ENCODE measurements at places on chromosomes 5 and 9. TPM values are rescaled to one million over a fixed set of nuclear protein-coding genes. Genes with fewer than 3 reads are reported as not detected.

- DNase-seq, result no peak
Measured at GRCh38 chr5:61860978-61861377, 445.0 kb upstream of the KIF2A start.

GRCh38 chr5:44331471-44332050 is 57.7 kb downstream of the FGF10 start:
- peak; percentile 70 for DNase-seq

DNA sequence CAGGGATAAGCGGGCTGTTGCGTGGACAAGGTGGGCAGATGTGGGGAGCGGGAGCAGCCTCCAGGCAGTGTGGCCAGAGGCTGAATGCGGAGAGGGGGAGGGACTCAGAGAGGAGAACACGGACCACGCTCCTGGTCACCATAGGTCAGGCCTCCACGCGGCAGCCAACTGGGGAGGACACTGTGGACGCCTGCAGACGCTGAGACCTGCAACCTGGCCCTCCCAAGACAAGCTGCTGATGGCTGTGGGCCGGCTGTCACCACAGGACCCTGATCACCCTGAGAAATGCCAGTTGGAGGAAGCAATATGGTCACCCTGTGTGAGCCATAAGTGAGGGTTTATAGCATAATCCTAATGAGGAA is 16.8 kb downstream of the LPCAT1 start:
- no peak for DNase-seq

- no peak for DNase-seq
Measured at GRCh38 chr5:39121922-39122321, 47.7 kb upstream of the RICTOR start.

GRCh38 chr5:175275748-175276147 is 168.2 kb downstream of the DRD1 start:
- DNase-seq, result no peak

CDO1 gene
- total RNA-seq, result 26.8 TPM

- DNase-seq, result peak; percentile 87
Measured at GRCh38 chr5:1021136-1021968, 12.8 kb downstream of the NKD2 start.

EQTN gene
- 1.4 TPM for total RNA-seq

- DNase-seq, result no peak
Measured at GRCh38 chr9:35609001-35609819, 4.1 kb downstream of the TESK1 start.

DNA sequence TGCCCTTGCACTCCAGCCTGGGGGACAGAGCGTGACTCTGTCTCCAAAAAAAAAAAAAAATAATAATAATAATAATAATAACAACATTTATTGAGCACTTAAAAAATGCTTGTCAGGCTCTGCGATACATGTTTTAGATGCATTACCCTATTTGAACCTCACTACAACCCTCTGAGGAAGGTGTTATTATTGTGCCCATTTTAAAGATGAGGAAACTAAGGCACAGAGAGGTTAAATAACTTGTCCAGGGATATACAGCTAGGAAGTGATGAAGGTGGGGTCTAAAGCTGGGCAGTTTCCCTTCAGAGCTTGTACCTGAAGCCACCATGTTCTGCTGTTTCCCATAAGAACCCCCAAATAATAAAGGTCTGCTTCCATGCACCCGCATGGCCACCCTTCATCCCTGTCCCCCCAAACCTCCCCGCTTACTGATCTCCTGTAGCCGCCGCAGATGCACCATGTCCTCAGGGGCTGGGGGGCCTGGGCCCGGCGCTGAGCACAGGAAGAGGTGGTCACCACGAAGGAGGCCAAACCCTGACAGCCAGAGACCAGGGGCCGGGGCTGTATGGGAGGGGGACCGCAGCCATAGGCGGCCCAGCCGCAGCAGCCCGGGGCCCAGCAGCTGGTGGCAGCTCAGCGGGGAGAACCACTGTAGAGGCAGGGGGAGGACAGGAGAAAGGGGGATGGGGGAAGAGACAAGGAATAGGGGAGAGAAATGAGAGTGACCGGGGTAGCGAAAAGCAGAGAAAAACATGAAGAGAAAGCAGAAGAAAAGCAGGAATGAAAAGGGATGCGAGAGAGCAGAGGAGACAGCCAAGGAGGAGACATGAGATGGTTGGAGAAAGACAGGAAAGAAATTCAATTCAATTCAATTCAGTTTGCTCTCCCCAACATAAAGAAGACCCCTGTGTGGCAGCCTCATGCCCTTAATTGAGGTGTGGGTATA is 15.1 kb upstream of the FCHSD1 start:
- DNase-seq, result no peak

- DNase-seq, result peak; percentile 2
Measured at GRCh38 chr9:132488626-132489025, 78.6 kb downstream of the CFAP77 start.

DNA sequence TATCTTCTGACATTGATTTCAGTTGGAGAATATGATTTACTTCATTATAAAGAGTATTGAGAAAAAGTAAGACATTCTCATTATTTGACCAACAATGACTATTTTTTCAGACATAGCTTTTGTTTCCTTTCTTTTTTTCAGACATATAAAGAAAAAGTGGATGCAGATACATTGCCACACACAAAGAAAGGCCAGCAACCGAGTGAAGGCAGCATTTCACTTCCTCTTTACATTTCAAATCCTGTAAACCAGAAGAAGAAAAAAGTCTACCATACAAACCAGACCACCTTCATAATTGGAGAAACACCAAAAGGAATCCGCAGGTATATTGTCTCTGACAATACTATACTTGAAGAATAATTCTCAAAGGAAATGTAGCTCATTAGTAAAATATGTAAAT is 128.9 kb downstream of the ERCC6L2 start:
- no peak for DNase-seq

HTR4 gene
- total RNA-seq, result not detected

DNA sequence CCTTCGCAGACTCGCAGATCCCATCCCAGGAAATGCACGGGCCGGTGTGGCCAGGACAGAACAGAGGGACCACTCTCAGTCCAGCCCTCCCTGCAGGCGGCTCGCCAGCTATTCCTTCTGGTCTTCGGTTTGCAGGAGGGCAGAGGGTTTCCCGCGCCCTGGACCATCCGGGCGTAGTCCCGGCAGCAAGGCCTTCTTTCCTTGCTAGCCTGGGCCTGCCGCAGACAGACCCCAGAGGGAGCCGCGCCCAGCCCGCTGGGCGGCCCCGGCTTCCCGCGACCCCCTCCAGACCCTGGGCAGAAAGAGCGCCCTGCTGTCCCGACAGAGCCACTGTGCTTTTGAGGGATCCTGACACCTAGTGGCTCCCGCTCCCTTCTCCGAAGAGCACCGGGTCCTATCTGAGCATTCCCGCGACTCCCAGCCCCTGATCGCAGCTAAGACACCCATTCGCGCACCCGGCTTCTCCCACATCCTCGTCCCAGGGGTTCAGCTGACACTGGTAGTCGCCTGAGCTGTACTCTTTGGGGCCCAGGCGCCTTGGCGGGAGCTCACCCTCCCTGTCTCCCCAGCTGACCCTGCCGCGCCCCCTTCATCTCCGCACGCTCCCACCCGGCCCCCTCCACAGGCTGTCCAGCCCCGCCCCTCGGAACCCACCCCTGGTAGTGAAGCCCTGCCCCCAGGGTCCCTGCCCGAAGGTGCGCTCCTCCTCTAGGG is 1.1 kb downstream of the CFAP90 start:
- no peak for DNase-seq

GRCh38 chr5:58183786-58184085 is 276.1 kb downstream of the PLK2 start:
- DNase-seq, result no peak

DNA sequence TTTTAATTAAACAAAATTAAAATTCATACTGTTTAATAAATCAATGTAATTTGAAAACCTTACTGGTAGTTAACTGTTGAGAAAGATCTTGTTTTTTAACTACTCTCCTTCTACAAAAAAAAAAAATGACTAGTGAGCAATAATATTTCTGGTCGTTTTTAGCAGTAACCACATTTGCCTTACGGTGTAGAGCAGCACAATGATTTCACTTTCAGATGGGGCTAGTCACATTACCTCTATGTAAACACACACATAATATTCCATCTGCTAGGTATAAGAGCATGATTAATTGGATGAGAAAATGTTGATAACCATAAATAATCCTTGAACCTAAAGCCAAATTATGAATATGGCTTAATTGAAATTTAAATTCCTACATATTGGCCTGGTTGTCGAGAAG is 198.1 kb downstream of the CHSY3 start:
- no peak for DNase-seq

ALDH1A1 gene
- 19.2 TPM for total RNA-seq

MVB12B gene
- total RNA-seq, result 7.2 TPM

DNA sequence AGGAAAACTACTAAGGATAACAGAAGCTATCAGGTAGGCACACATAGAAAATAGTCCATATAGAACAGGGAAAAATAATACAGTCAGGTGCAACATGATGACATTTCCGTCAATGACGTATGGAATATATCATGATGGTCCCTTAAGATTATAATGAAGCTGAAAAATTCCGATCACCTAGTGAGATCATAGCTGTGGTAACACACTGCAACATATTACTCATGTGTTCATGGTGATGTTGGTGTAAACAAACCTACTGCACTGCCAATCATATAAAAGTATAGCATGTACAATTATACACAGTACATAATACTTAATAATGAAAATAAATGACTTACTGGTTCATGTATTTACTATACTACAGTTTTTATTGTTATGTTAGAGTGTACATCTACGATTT is 60.0 kb downstream of the MEGF9 start:
- DNase-seq, result no peak

GRCh38 chr5:82720213-82721086 is 356.7 kb downstream of the TMEM167A start:
- DNase-seq, result no peak

DNA sequence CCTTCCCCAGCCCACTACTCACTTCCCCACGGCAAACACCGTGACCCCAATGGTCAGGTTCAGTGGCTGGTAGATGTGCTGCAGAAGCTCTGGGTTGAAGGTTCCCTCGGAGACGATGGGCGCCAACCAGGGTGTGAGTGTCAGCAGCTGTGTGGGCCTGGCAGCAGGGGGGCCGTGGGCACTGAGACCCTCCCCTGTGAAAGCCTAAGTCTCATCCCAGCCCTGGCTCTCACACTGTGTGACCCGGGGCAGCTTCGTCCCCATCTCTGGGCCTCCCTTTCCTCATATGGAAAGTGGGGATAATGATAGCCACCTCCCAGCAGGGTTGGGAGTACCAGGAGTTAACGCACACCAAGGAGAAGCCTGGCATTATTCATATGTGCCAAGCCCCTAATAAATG is 8.6 kb downstream of the GBGT1 start:
- no peak for DNase-seq

DNA sequence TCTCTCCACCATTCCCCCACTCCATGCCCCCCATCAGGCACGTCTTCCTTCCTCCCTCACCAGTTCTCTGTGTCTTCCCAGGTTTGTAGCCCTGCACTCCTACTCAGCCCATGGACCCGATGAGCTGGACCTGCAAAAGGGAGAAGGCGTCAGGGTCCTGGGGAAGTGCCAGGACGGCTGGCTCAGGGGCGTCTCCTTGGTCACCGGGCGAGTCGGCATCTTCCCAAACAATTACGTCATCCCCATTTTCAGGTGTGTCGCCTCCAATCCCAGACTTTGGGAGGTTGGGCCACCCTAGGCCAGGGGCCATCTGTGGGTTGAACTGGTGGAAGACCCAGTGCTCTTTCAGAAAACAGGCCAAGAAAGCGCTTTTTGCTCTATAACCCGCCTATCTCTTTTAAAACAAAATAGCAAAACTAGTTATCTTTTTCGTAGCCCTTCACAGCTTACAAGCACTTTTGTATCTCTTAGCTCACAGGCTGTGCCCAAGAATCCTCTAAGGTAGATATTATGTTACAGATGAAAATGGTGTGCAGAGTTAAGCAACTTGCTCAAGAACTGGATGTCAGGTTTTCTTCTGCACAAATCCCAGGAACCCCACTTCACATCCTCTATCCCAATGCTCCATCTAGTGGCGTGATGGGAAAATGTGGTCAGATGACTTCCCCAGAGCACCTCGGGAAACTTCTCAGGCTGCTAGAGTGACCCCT is 56.2 kb downstream of the PLAC8L1 start:
- DNase-seq, result peak; percentile 59

GRCh38 chr5:71892641-71893365 is 173.7 kb downstream of the CARTPT start:
- DNase-seq, result no peak

DNA sequence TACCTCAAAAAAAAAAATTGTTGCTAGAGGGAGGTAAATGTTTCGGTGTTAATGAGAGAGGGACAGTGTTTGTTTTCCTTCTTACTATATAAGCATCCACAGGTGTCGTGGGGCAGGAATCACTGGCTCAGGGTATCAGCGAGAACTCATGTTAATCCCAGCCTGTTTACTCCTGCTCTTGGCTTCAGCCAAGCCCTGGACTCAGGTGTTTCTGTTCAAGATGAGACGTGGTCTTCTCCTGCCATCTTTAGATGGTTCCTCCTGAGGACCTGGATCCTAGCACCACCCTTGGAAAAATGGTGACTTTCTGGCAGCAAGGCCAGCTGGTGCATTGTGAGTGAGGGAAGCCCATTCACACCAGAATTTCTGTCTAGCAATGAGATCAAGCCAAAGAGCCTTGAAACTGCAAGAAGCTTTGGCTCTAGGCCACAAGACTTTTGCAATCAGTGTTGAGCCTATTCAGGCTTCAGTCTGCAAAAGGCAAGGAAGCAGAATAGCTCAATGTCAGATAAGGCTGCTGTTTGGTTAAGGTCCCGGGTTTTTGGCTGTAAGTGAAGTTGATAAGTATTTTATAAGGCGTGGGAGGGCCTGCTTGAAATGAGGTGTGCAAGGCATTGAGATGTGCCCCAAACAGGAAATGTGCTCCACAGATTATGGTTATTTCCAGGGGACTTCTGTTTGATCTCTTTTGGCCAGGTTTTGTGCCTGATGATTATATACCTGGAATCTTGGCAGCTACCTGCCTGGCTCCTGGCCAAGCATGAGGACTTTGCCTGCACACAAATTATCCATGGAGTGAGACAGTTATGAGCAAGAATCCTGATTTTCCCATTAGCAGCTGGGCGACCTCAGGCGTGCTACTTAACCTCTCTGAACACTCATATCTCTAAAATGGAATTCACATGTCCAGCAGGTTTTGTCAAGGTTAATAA is 99.8 kb downstream of the TENT4A start:
- DNase-seq, result peak; percentile 17

DNA sequence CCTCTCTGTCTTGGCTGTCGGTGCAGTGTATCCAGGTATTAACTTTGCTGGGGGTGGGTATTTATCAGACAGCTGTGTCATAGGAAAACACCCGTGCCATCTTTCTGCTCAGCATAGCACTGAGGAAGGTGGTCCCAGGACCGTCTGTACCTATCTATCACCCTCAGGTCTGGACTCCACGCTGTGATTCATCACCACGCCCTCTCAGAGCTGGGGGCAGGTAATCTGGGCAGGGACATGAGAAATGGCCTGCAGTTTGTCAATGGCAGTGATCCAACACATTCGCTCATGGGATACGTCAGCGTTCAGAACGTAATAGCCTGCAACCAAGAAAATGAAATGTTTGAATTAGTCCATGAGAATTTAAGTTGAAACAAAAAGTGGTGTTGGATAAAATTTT is 151.6 kb upstream of the MAP1B start:
- no peak for DNase-seq

- no peak for DNase-seq
Measured at GRCh38 chr9:106772523-106773290, 90.3 kb upstream of the ZNF462 start.

KIF4B gene
- total RNA-seq, result not detected

All from skin of body (tissue), 3 donors.